SK-N-MC (cell line): ENCODE measurements at places on chromosomes 16 and 17.

GRCh38 chr17:50830352-50830751, 5.0 kb upstream of the WFIKKN2 start:
- no peak for DNase-seq

GRCh38 chr16:4599545-4599944, 15.1 kb downstream of the UBALD1 start:
- DNase-seq, result no peak

DNA sequence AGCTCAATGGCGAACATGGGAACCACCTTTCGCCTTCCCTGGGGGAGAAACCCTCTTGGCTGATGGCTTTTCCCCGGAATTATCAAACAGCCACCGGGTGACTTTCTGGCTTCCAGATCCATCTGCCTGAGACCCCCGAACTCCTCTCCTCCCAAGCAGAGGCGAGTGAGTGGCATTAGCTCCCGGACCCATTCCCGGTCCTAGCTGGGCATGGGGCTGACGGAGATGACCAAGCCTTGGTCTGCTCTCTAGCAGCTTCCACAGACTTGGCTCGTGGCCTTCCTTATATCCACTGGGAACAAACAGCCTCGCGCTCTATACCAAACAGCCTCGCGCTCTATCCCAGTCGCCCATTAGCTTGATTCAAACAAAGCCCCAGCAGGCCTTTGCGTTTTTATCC, 62.4 kb downstream of the CCDC182 start:
- DNase-seq, result no peak

GRCh38 chr16:64251742-64252141, 870.1 kb downstream of the CDH11 start:
- DNase-seq, result no peak

DNA sequence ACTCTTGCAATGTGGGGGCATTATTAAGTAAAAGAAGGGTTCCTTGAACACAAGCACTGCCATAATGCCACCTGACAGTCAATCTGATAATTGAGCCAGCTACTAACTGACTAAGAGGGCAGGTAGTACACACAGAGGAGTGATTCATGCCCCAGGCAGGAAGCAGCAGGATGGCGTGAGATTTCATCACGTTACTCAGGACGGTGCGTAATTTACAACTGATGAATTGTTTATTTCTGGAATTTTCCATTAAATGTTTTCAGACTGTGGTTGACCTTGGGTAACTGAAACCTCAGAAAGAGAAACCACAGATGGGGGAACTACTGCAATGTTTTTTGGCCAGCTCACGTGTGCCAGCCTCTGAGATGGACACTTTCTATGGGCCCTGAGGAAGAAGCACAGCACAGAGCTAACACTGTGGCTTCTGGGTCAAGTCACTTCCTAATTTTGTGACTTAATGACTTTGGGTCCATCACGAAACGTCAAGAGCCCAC, 46.7 kb downstream of the C17orf67 start:
- DNase-seq, result no peak

DNA sequence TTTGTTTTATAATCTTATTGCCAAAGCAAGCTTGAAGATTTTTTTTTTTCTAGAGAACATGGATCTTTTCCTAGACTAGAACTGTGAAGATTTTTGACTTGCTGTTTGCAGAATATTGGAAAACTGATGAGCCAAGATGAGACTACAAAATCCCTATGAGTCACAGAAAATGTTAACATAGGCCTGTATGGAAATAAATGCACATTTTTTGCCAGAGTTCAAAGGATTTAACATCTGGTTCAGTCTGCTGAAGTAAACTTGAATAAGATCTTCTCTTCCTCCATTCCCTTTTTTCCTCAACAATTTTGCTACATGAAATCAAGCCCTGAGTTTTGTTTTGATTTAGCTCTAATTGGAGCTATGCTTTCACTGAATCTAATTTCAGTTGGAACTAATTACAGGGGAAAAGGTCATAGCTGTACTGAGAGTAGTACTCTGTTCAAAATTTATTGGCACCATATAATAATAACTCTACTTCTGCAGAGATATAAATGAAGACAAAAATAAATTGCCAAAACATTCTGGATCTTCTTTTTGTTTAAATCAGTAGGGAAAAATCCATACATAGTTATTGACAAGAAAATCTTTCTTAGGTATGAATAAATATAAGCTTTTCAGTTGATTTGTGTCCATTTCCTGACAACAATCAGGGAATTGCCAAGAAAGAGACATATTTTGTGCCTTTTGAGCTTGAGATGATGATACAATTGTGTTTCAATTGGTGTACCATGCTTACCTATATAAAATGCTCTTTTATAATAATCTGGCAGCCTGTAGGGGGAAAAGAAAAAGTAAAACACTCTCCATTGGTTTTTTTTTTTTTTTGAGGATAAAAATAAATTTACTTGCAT, 387.5 kb upstream of the GOT2 start:
- DNase-seq, result no peak

DNA sequence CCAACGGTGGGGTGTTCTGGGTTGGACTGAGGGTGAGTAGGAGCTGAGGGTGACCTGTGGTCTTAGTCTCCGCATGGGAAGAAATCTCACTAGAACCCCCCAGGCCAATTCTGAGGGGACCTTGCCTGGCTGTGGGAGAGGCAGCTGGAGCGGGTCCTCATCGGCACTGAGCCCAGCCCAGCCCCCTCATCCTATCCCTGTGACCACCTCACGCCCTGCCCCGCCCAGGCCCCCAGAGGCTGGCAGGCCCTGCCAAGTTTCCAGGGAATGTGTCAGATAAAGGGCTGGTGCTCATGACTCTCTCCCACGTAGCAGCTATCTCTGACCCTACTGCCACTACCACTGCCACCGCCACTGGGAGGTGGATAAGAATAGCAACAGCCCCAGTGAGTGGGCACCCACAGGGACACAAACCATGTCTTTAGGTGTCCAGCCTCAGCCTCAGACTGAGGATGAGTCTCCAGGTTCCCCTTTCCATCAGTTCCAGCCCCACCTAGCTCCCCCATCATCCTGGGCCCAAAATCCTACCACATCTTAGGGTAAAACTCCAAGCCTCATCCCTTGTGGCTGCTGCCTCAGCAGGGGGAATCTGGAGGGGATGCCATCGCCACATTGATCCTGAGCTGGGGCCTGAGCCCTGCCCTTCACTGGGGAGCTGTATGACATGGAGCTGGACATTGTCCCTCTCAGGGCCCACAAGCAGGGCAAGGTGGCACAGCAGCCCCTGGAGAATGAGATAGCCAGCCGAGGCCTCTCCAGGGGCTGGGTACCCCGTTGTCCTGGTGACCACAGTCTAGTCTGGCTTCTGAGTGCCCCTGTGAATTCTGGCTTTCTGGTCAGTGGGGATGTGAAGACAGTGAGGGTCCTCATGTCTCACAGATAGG, 14.9 kb downstream of the CDH16 start:
- DNase-seq, result no peak

GRCh38 chr16:31696968-31697743, 169.5 kb downstream of the AHSP start:
- no peak for DNase-seq

DNA sequence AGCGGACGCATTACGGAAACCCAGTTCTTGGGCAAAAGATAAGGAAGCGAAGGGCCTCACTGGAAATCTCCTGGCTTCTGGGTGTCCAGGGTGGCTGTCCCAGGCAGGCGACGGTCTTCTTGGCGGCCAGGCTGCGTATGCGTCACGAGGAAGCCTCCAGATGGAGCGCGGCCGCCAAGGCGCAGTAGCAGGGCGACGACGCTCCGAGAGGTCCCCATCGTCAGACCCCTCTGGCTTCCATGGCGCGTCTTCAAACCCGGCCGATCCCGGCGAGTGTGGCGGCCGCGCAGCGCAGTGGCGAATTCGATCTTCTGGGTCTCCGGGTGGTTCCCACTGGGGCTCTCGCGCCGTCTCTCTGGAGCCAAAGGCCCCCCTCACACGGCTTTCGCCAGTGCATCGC, 13.8 kb upstream of the ANKRD40CL start:
- no peak for DNase-seq

DNA sequence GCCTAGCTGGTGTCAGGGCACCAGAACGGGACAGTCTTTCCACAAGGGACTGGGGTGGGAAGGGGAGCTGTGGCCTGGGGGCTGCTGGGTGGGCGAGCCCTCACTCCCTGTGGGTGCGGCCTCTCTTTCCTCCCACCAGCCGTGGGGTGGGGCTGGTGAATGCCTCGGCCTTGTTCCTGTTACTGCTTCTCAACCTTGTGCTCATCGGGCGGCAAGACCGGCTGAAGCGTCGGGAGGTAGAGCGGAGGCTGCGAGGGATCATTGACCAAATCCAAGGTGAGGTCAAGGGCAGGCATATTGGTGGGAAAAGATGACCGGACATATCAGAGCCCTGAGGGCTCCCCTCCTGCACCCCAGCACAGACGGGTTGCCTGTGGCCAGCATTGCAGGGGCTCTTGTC, 29.2 kb downstream of the CASKIN2 start:
- no peak for DNase-seq

GRCh38 chr16:75921281-75921680, 195.0 kb upstream of the CPHXL start:
- no peak for DNase-seq

DNA sequence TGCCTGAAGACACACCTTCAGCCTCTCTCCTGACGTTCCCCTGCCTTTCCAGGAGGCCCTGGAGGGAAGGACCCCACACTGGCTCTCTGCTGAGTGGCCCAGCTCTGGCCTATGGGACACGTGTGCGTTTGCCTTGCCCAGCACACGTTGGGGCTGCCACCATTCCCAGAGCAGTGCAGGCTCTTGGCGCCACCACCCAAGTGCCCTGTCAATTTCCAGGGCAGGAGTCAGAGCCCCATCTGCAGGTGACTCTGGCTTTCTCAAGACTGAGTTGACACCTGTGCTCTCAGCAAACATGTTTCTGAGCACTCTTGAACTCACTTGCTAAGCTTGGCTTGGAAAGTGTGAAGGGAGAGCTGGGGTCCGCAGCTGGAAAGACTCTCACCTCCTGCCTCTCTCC, 4.7 kb upstream of the IRF8 start:
- DNase-seq, result no peak

DNA sequence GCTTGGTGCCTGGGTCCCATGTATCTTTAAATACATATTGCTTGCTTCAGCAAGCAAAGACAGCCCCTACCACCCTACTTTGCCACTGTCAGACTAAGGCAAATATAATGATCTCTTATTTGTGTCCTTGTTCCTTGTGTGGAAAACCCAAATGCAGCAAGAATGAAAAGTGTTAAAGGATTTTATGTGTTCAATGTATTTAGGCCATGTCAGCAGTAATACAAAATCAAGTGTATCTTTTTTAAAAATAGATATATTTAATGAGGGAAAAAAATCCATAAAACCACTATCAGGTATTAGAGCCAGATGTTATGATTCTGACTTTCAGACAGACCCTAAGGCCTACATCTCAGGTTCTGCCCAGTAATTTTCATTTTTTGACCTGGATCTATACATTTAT, 374.5 kb downstream of the SEC14L1 start:
- no peak for DNase-seq

- no peak for DNase-seq
Observed at GRCh38 chr17:42642336-42642735, 16.7 kb upstream of the TUBG2 start.

GRCh38 chr17:40074871-40075200, 12.1 kb downstream of the THRA start:
- no peak for DNase-seq

DNA sequence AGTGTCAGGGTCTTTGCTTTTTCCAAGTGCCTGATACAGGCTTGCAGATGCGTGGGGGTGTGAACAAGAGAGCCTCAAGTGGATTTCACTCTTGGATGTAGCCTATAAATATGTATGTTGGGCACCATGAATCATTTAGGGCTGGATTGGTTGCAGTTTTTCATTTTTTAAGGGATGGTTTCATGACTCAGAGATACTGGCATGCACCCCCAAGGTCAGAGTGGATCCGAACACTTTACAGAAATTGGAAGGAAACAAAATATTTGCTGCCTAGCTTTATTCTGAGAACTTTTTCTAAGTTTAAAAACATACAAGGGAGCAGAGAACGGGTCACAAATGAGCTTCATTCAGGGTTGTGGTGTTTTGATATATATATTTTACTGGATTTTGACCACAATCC, 436.8 kb upstream of the ERCC4 start:
- DNase-seq, result no peak

GRCh38 chr17:60231234-60231633, 81.5 kb downstream of the CA4 start:
- no peak for DNase-seq
